ENCODE measurements at places on chromosomes 2 and 18.

DNA sequence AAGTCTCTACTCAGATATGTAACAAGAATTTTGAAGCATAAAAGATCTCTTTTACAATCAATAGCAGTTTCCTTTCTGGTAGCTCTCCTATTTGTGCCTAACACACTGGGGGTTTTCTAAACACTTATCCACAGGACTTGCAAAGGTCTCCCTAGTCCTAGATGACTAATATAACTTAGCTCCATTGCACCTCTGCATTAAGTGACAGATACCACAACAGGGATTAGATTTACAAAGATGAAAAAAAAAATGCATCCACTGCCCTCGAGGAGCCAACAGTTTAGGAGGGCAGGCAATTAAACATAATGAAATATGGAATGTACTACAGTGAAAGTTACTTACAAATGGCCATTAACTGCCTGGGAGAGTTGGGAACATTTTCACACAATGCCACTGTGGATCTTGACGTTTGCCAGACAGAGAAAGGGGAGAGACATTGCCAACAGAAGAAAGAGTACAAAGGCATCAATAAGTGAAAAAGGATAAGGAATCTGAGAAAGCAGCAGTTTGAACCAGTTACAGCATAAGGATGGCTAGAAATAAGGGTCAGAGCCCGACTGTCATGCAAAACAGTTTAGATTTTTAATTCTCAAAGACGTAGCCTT, 14.3 kb downstream of the PPP3R1 start:
- DNase-seq: no peak

DNA sequence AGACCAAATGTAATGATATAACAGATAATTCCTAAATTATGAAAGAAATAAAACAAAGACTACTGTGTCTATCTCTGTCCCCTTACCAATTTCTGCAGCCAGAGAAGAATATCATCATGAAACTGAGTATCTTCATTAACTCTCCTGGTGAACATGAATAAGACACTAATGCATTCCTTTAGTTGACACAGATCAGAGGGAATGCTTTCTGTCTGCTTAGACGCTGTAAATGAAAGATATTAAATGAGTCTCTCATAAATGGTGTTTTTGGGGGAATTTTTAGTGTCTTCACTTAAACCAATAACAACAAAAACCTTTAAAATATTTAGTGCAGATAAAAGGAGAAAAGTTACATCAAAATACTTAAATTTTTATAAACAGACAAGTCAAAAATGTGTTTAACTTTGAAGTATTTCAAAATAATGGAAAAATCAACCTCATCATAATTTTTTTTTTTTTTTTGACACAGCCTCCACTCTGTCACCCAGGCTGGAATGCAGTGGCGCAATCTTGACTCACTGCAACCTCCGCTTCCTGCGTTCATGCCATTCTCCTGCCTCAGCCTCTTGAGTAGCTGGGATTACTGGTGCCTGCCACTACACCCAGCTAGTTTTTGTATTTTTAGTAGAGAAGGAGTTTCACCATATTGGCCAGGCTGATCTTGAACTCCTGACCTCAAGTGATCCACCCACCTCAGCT, 16.0 kb downstream of the EPG5 start:
- no peak for DNase-seq

- DNase-seq: no peak
These were observed 340.5 kb upstream of the SLC39A10 start for GRCh38 chr2:195316486-195316885.

DNA sequence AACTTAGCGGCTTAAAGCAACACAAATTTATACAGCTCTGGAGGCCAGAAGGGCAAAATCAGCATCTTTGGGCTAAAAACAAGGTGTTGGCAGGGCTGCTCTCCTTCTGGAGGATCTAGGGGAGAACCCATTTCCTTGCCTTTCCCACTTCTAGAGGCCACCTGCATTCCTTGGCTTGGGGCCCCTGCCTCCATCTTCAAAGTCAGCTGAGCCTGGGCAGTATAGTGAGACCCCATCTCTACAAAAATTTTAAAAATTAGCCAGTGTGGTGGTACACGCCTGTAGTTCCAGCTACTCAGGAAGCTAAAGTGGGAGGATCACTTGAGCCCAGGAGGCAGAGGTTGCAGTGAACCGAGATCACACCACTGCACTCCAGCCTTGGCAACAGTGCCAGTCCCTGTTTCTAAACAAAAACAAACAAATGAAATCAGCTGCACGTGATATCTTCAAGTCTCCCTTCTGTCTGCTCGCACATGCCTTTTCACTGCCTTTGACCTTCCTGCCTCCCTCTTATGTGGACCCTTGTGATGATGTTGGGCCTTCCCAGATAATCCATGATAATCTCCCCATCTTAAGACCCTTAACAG, 200.6 kb downstream of the ZFP36L2 start:
- DNase-seq: no peak

DNA sequence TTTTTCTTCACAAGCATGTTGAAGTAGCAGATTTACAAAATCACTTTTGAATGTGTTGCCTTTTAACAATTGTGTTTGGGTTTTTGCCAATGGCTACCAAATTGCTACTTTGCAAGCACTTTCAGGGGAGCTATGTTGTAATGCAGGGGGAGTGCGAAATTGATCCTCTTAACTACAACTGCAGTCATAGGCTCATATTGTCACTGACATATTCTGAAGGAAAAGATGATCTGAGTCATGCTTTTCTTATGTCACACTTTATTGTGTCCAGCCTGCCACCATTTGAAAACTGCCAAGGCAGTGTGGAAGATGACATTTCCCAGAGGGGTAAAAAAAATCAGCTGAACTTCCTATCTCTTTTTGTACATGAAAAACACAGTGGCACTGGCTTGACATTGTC, 74.9 kb downstream of the GPD2 start:
- DNase-seq: no peak

DNA sequence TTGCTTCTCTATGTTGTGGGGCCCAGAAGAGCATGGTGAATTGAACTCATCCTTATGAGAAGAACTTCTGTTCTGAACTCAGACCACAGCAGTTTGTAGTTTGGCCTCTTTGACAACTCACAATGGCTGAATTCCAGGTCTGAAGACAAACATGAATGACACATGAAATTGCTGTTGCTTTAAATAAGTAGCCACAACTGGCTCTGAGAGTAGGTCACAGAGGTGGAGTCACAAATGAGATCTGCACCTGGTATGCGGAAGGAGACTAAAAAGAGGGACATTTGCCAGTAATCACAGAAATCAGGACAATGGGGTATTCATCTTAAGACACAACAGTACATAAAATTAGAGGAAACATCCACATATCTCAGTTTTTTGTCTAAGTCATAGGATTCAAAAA, 290.3 kb upstream of the MMADHC start:
- DNase-seq: no peak

DNA sequence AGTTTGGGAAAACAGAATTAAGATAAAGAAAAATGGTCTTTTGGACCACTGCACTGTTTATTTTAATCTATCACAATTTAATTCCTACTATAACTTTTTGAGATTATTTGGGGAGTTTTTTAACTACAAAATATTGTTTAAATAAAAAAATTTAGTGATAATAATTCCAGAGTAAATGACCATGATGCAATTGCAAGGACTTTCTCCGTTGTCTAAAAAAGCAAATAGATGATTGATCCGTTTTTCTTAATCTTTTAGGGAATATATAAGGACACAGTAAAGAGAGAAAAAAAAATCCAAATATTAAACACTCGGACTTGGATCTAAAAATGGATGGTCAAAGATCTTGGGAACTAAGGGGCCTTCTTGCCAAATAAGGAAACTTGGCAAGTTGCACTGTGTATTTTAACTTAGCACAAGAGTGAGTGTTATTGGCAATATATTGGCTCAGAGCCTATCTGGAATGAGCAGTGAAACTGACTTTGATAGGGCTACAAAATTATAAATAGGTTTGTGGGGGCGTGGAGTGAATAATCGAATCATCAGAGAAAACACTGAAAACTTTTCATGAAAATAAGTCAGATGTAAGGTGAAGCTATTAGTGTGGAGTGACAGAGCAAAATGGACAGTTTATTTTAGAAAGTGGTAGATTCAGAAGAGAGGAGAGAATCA, 2.0 kb downstream of the MAP3K20 start:
- DNase-seq: peak; percentile 85

DNA sequence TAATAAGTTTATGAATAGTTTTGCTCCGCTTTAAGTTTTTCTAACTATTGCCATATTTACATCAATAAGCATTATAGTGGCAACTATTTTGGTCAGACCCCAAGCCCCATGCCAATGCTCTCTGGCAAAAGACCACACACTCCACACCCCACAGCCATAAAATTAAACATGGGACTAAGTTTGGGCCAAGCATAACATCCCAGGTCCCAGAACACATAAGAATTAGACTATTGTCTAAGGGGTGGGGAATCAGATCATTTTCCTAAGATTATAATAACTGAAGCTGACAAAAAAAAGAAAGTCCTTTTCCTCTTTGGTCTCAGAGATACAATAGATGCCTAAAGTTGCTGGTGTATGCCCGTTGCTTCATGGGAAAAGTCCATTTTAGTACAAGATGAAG, 46.3 kb downstream of the EXOC6B start:
- DNase-seq: no peak

DNA sequence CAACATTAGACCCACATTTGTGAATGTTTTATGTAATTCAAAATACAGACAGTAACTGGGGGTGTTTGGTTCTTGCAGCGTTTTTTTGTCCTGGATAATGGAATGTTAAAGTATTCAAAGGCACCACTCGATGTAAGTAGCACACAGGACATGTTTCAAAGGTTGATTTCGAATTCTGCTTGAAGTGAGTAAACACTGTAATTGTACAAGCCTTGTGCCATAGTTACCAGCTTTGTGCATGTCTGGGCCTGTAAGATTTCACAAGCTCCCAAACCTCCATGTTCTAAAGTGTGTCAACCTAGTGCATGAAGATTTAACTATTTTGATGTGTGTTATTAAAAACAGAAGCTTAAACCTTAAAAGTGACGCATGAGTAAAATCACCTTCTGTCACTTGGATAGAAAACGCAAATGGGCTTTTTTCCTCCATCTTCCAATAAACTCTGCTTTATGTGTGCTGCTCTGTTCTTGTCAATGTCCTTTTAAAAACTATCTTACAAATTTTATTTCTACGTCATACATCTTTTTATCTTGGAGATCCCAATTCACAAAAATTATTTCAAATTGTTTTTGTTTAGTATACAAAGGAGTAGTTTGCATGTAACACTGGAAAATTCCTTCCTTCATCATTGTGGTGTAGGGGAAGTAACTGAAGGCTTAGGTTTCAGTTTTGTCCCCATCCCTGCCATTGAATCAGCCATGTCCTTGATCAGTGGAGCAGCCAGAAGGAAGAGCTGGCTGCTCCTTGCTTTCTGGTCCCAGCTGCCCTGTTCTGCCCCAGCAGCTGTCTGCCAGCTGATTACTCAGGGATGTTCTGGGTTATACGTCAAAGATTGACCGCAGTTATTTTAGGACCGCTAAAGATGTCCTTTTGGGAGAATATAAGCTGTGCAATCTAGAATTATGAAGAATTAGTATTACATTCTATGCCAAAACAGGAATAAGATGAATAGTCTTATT, 119.2 kb downstream of the PRKRA start:
- no peak for DNase-seq

DNA sequence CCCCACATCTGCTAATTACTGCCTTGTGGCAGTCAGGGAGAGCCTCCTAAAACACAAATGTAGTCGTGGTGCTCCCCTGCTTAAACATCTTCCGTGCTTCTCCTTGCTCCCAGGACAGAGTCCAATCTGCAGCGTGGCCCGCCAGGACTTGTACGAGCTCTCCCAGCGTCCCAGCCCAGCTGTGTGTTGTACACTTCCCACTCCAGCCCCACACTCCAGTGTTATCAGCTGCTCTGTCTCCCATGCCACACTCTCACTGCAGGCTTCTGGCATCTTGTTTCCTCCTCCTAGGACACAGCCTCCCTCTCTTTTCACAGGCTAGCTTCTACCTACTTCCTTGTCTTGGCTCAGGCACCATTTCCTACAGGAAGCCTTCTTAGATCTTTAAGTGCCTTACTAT, 199.4 kb downstream of the ALPK2 start:
- DNase-seq: no peak

DNA sequence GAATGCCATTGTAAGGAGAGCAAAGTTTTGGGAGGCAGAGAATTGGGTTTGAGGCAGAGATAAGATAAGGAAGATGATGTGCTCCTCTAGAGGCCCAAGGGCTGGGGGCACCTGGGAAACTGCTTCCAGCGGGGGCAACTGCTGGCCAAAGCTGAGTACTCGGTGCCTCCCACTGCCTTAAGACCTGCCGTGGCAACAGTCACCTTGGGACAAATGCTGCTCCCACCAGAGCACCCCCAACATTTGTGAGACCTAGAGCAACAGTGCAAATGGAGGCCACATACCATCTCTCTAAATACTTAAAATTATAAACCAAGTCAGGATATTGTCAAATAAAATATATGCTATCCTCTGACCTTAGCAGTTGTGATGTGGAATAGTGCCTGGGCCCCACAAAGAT, 127.1 kb downstream of the CAPN13 start:
- no peak for DNase-seq

DNA sequence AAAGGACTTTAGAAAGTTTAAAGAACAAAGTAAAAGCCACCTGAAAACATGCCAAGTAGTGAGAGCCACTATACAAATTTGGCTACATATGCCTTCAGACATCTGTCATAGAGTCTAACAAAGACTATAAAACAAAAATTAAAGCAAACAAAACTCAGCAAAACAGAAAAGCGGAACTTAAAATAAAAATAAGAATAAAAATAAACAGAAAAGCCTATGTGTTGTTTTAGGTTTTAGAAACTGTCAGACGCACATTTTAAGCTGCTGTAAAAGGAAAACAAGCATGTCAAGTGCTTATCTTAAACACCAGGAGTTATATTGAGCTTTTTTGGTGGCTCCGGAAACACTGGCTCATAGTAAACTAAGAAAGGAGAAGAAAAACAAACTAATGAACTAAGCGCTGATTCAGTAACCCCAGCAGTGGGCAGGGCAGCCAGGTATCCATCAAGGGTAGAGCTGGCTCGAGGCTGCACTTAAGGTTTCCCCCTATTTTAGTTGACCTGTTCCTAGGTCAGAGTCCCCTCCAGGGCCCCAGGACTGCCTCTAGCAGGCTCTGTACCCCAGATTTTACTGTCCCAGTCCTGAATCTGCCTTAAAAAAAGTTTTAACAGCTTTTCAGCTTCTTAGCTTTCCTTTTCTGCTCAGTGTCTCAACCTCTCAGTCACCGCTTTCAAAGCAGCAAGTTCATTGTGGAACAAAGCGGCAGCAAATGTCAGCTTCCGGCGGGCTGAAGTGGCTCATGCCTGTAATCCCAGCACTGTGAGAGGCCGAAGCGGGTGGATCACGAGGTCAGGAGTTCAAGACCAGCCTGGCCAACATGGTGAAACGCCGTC, 15.4 kb upstream of the RMC1 start:
- peak; percentile 81 for DNase-seq

GRCh38 chr2:40820319-40820718, 368.4 kb upstream of the SLC8A1 start:
- no peak for DNase-seq

- DNase-seq: no peak
These were observed 58.8 kb downstream of the C2orf74 start for GRCh38 chr2:61220768-61221167.

DNA sequence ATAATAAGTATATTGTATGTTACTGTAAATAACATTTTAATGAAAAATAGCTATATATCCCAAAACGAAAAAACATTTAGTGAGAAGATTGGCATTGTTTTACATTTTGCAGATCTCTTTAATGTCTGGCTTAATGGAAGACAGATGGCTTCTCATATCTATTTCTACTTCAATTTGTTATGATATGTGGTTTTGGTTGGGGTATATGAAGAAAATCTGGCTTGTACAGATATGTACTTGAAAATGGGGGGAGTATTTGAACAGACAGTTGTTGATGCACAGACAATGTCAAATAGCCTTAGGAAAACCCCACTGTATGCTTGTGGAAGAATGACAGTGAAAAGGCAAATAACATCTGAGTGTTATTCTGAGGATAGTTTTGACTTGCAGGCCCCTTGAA, 23.6 kb upstream of the GMCL1 start:
- DNase-seq: peak; percentile 11

- no peak for DNase-seq
These were observed 734.2 kb upstream of the CHAC2 start for GRCh38 chr2:53033411-53033810.

All from hematopoietic multipotent progenitor cell treated with erythropoietin and hydrocortisone succinate and interleukin-3 and kit ligand, for 8 days (in vitro differentiated cells).